ACHN (cell line): ENCODE measurements at places on chromosomes 2 and 18.

- DNase-seq = no peak
Measured at GRCh38 chr2:30294133-30294532, 62.8 kb downstream of the LBH start.

- DNase-seq = peak; percentile 2
Measured at GRCh38 chr18:69002233-69002632, 204.4 kb downstream of the CCDC102B start.

DNA sequence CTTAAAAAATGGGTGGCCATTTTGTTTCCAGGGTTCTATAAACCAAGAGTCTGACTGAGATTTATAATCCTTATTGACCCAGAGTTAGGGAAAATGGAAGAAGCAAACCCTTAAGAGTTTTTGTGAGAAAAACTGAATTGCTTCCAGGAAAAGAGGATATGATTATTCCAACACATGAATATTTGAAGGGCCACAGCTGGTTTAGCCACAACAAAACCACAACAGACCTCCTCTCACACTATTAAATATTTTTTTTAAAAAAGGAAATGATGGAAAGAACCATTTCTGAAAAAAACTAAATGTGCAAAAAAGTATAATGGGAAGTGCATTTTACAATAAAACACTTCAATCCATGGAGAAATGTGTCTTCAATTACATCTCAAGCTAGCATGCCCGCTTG, 182.7 kb downstream of the ETAA1 start:
- no peak for DNase-seq

DNA sequence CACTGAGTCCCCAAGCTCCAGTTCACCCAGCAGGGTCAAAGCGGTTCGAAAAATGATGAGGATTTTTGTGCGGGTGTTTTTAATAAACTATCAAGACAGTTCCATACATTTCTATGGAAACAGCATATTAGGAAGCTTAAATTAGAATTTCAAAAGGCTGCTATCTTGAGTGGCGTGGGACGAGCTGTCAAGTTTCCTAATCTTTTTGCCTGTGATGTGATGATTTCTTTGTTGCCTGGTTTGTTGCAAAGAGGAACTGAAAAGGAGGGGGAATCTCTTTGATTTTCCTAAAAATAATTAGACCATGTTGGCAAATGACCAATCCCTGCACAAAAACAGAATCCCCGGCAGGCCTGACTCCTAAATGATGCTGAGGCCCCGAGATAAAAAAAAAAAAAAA, 66.1 kb upstream of the ATG16L1 start:
- DNase-seq = no peak

DNA sequence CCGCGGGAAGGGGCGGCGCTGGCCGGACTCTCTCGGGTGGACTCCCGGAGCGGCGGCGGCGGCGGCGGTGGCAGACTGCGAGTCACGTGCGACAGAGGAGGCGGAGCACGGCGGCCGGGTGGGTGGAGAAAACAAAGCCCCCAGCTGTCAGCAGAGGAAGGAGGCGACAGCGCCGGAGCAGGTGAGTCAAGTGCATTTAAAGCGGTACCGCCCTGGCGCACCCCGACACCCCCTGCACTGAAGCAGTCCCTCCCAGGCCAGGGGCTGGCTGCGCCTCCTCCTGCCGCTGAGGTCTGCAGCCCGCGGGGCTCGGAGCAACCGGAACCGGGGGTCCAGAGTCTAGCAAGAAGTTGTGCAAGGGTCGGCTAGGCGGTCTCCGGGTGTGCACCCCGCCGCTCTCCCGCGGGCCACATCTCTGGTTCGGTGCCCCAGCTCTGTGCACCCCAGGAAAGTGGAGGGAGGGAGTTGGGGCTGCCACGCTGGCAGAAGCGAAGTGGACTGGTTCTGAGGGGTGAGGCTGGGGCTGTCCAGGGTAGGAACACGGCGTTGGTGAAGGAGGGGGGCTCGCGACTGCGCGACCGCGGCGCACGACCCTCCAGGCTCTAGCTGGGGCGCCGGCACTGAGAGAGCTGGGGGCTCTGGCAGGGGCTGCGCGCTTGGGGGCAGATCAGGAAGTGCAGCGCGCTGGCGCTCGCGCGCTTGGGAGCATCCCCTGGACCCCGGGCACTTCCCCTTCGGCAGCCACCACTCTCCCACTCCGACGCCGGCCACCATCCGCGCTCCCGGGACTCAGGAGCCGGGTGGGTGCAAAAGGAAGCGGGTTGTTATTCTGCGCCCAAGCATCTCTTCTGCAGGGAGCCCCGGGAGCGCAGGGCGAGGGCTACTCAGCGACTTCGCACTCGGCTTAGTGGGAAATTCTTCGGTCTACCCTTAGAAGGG, 64.0 kb upstream of the MAPRE2 start:
- peak; percentile 48 for DNase-seq

GRCh38 chr2:168895771-168896170, 5.3 kb upstream of the G6PC2 start:
- no peak for DNase-seq

DNA sequence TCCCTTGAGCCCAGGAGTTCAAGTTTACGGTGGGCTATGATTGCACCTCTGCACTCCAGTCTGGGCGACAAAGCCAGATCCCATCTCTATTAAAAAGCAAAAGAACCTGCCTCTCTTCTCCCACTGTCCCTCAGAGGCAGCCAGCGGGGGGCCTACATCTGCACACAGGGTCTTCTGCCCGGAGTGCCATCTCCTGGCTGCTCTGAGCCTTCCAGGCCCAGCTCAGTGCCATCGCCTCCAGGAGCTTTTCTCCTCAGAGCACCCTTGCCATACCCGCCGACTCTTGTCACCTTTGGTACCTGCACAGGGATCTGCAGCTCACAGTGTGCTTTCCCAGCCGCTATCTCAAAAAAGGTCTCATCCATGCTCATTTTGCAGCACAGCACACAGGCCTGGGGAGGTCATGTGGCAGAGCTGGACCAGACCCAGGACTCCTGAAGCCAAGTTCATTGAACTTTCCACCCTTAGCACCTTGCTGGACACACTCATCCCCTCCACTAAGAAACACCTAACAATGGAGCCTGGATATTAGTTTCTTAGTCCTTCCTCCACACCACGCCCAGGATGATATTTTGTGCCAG, 186.3 kb downstream of the HAUS1 start:
- DNase-seq = no peak

GRCh38 chr2:213669657-213670056, 385.4 kb downstream of the SPAG16 start:
- no peak for DNase-seq

- DNase-seq = no peak
Measured at GRCh38 chr2:86053166-86053565, 52.5 kb downstream of the POLR1A start.
